ENCODE measurements at places on chromosomes 1 and 21.

GRCh38 chr1:14912839-14913481 lies 240.6 kb upstream of the TMEM51 start:
- no peak for DNase-seq

DNA sequence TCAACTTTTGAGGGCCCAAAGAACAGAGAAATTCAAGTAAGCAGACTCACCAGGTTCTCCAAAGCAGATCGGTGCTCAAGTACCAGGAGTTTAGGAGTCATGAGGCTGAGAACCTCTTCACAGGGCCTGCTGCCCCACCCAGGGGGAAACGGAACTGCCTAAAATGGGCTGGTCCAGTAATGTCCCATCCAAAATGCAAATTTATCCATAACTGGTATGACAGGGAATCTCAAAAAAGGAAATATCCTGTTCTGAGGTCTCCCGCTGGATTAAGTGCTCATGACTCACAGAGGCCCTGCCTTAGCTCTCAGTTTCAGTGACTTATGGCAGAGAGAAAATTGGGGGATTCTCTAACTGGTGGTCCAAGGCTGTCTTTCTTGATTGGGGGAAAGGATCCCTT lies 9.3 kb downstream of the SPRR2G start:
- DNase-seq, result no peak

DNA sequence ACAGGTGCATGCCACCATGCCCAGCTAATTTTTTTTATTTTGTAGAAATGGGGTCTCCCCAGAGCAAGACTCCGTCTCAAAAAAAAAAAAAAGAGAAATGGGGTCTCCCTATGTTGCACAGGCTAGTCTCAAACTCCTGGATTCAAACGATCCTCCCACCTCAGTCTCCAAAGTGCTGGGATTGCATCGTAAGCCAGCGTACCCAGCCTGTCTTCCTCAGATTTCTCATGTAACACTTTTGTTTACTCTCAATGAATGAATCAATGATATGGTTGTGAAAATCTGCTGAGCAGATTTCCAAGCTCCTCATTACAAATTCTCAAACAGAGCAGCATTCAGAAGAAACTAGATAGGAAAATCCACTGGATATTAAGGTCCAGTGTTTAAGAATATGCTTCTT lies 6.6 kb downstream of the CMPK1 start:
- DNase-seq, result no peak

DNA sequence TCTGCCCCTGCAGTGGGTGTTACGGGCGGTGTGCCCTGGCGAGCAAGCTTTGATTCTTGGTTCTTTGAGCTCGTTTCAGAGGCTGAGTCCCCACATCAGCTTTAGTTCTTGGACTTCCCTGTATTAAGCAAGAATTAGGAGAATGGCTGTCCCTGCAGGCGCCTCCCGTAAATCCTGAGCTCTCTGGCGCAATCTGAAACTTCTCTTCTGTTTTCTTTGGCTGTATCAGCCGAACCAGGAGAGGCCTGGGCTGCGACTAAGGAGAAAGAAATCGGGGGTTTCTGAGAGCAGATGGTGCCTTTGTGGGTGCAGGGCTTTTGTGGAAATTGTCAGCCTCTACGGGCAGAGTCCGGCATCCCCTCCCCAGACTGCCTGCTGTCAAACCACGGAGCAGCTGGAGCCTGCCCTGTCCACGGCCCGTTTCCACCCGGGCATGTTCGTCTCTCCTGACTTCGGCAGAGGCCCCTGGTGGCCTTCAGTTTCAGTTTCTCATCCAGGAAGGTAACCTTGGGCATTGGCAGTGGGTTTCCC lies 17.9 kb downstream of the CSTB start:
- DNase-seq, result no peak

- peak; percentile 99 for DNase-seq
Measured at GRCh38 chr1:204417074-204417997, 5.7 kb upstream of the PPP1R15B start.

DNA sequence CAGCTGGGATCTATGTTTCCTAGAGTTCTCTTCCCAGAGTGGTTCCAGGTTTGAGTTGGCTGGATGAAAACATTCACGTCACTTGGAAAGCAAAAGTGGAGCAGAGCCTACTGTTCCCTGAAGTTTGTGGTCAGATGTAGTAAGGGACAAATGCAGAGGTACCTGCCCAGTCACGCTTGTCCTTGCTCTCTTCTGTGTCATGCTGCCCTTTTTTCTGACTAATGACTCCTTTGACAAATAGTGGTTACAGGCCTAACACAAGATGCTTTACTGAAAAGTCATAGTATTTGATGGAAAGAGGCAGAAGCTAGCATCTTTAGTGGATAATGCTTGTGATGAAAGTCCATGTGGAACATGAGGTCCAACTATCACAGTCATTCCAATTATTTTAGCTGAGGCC lies 881.4 kb upstream of the B3GALT2 start:
- peak; percentile 48 for DNase-seq

DNA sequence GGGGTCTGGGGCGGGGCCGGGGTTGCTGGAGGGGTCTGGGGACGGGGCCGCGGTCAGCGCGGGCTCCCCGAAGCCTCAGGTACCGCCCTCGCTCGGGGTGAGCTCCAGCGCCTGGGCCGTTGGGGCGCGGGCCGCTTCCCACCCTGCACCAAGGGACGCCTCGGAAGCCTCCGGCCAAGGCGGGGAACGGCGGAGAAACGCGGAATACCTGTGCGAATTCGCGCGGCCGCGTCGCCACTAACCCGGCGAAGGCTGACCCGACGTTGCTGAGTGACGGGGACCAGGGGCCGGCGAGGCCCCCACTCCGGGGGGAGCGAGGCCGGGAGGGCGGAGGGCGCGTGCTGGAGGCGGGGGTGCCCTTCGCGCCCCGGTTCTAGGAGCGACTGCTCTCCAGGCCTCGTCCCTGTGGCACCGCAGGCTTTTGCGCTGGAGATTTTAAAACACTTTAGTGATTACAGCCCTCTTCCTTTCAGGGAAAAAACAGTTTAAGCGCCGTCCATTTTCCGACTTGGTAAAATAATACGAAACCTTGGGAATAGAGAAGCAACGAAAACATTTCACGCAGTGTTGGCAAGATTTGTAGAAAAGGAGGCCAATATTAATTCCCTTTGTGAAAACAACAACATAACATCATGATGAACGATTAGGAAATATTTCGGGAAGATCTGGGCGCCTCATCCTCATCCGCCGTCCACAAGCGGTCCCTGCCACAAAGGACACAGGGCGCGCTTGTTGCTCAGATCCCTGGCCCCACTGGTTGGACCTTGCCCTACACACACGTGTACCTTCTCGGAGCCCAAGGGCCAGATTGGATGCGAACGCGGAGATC lies 971 bp upstream of the GNG4 start:
- no peak for DNase-seq

- DNase-seq, result no peak
Measured at GRCh38 chr1:10630661-10631120, 155.9 kb downstream of the PEX14 start.

DNA sequence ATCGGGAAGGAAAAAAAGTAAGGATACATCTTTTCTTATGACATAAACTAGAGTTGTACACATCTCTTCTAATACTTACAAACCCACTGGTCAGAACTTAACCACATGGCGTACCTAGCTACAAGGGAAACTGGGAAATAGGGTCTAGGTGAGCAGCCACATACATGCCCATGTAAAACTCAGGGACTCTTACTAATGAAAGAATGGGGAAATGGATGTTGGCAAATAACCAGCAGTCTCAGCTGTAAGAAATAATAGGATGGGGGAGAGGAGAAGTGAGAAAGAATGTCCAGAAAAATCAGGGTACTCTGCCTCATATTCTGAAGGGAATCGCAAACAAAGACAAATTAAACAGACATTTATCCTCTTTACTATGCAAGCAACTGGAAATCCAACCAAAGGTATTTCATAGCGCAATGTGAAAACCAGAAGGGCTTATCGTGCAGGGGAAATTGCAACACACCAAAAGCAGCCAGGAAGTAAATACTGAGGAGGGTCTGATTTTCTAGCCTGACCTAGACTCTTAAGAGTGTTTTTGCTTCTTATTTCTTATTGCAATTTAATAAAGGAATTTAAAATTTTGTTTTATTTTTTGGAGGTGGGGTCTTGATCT lies 17.5 kb downstream of the GTF2B start:
- DNase-seq, result no peak

GRCh38 chr1:212504171-212504803 lies 71.6 kb downstream of the NENF start:
- no peak for DNase-seq

- no peak for DNase-seq
Measured at GRCh38 chr1:78049396-78049795, 3.6 kb downstream of the GIPC2 start.

- no peak for DNase-seq
Measured at GRCh38 chr1:224212618-224213061, 29.6 kb downstream of the DEGS1 start.

GRCh38 chr1:94672001-94672400 lies 130.4 kb upstream of the F3 start:
- no peak for DNase-seq

- peak; percentile 29 for DNase-seq
Measured at GRCh38 chr21:27225151-27225550, 258.3 kb upstream of the ADAMTS5 start.

GRCh38 chr1:163379801-163380200 lies 58.0 kb downstream of the NUF2 start:
- DNase-seq, result no peak

DNA sequence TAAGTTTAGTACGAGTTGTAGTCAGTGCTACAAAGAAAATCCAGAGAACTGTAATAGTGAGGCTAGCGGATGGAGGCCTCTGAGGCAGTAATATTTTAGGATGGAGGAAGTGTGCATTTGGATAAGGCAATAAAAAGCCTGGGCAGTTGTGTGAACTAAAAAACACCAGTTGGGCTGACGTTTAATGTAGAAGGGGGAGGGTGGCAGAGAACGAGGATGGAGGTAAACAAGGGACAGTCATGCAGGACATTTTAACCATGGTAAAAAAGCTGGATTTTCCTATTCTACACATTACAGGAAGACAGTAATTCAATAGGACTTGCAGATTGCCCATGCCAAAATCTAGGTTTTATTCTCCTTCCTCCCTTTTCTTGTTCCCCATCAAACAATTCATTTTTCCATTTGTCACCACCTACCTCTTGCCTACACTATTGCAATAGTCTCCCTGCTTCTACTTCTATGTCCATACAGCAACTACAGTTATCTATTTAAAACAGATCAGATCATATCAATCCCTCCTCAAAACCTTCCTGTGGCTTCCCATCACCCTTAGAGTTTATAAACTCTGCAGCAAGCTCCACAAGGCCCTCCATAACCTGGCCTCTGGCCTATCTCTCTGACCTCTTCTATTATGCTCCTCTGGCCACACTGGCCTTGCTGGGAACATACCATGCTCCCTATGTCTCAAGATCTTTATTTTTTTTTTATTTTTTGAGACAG lies 27.7 kb downstream of the ERO1B start:
- DNase-seq, result no peak

GRCh38 chr1:180168786-180169639 lies 14.3 kb downstream of the QSOX1 start:
- DNase-seq, result peak; percentile 69

DNA sequence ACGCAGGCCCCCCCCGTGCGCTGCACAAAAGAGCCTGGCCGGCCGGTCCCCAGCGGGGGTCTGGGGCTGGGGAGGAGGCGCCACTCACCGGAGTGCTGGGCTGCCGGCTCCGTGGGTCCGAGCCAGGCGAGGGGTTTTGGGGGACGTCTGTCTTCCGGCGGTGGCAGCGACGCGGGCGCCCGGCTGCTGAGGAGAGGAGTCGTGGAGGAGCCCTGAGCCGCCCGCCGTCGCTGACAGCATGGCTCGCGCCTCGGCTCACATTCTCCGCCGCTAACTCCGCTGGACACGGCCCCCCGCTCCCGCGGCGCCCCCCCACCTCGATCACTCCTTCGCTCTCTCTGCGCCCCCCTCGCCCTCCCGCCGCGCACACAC lies 649 bp downstream of the AHDC1 start:
- DNase-seq, result peak; percentile 54

GRCh38 chr1:57546549-57547330 lies 122.9 kb upstream of the DAB1 start:
- no peak for DNase-seq

- no peak for DNase-seq
Measured at GRCh38 chr1:87888446-87888845, 559.8 kb downstream of the LMO4 start.

- DNase-seq, result no peak
Measured at GRCh38 chr1:78280626-78281025, 210.1 kb upstream of the PTGFR start.

DNA sequence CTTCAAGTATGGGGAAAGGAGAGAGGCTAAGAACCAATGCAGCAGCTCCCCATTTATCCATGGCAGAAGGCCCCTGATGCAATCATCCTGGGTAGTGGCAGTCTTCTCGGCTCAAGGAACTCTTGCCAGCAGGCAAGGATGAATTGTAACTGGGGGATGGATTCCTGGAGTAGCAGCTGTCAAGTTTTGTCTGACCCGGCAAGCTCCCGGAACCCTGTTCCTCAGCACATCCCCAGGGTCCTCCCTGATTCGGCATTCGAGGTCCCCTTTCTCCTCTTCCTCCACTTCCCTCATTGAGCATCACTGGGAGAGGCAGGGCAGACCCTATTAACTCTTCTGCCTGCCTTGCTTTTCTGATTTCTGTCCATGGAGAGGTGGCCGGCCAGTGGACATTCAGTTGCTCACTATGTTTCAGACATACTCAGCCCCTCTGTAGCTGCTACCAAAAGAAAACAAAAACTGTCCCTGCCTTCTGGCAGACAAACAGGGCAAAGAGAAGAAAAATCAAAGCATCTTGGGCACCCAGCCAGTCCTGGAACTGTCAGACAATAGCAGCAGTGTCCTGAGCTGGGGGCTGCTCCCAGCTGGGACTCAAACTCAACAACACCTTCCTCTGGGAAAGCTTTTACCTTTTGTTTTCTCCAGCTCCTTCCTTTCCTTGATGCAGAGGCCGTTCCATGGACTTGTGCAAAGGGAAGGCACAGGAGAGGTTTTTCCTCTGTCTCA lies 5.6 kb upstream of the PTCH2 start:
- DNase-seq, result no peak

DNA sequence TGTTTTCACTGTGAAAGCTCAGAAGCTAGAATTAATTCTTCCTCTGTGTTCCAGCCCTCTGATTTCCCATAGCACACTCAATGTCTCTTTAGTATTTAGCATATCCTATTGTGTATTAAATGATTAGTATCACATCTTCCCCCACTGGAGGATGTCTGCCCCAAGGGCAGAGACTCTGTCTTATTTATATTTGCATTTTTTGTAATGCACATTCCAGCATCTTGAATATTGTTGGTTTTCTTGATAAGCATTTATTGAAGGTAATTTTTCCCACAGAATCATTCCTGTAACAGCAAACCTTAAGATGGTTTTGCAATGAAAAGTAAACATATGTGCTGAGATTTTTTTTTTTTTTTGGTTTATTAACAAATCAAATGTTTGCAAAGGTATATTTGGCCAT lies 34.1 kb downstream of the CENPF start:
- no peak for DNase-seq
